ENCODE measurements at places on chromosomes 1 and 21.
A peak's percentile ranks its signal among the peaks of the same experiment; 100 is the strongest.

DNA sequence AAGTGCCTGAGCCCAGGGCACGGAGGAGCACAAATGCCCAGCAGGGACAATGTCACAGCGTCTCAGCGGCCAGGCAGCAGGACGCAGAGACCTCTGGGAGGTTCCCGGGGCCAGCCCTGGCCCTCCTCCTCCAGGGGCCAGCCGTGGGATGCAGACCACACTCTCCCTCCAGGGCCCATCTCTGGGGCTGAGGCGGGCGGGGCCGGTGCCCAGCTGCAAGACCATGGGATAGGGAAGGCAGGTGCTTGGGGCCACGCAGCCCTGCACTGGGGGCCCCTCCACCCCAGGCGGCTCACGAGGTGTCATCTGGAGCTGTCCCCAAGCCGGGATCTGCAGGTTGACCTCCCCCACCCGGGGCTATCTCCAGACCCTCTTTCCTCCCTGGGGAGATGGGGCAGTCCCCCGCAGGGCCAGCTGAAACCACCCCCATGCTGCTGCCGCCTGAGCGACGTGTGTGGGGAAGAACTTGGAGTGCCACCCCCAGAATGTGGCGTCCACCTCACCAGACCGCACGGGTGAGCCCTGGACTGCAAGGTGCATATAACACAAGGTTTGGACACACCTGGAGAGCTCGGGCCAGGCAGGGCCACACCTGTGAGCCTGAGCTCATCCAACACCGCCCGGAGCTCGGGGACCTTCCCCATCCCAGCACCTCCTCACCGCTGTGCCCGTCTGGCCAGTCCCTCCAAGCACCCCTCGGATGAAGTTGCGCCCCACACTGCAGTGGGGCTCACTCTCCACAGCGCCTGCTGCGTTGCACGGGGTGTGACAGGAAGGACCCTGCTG, 4.1 kb upstream of the TTLL10 start:
- DNase-seq = no peak

DNA sequence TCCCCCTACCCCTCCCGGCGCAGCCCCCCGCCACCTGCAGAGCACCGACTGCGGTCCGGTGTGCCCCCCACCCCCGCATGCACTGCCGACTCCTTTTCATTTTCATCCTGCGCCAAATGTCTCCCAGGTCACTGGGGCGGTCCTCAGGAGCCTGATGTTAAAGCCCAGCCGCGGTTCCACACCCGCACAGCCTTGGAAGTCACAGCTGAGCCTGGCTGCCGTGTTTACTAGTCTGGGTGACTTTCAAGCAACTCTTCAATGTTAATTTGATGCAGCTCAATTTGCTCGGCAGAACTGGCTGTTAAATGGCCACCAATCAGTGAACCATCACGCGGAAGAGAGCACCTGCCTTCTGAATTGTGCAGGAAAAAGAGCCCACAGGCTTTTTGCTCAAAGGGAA, 27.2 kb downstream of the THAP3 start:
- DNase-seq = no peak

DNA sequence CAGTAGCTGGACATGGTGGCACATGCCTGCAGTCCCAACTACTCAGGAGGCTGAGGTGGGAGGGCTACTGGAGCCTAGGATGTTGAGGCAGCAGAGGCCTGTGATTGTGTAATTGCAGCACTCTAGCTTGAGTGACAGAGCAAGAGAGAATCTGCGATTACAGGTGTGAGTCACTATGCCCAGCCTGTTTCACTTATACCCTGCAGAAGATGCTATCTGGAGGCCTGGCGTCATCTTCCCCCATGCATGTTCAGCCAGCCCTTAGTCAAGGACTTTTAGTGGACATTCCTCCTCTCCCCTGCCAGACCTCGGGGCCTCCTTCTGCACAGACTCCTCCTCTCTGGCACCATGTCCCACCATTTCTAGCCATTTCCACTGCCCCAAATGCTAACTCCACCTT, 36.3 kb upstream of the RCC2 start:
- DNase-seq = no peak

DNA sequence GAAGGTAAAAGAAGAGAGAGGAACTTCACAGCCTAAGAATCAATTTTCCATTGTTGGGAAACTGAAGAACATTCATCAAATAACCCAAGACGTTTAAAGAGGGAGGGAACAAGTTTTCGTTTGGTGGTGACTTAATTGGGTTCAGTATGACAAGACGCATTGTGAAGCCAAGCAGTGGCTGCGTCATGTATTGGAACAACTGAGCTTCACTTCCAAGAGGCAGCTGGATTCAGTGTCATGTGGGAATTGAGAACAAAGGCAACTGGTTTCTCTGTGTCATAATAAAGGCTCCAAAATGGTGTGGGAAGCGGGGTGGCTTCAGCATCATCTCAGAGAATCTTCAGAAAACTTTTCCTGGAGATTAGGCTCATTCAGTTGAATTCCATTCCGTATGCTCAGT, 29.8 kb upstream of the RC3H1 start:
- no peak for DNase-seq

GRCh38 chr21:45507523-45507875, 34.7 kb downstream of the SLC19A1 start:
- no peak for DNase-seq

- DNase-seq = no peak
These were observed 14.0 kb downstream of the ZNF496 start for GRCh38 chr1:247317702-247318101.

DNA sequence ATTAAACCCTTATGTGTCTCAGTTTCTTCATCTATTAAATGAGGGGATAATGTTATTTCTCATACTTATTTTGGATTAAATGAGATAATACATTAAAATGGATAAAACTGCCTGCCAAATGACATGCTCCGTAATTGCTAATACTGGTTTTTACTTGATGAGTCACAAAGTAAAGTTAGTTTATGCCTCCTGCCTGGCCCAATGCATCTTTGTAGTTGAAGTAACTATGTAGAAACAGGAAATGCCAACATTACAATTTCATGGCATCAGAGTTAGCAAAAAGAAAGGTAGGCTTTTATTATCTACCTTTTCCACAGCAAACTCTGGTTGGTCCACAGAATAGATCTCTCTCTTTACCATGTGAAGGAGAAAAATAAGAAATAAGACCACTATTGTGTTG, 214.5 kb downstream of the TBX15 start:
- DNase-seq = no peak

DNA sequence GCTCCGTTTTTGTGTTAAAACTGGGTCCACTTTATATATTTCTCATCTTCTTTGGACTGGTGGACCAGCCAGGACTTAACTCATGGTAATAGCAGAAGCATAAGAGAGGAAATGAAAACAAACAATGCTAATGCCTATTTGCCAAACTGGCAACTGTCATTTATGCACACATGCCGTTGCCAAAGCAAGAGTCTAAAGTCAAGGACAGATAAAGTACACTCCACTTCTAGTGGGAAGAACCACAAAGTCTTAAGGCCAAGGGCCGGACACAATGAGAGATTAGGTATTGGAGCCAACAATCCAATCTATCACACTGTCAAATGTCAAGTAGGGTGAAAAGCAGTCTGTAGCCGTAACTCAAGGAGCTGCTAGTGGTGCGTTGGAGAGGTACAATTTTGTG, 157.7 kb downstream of the LYPLAL1 start:
- no peak for DNase-seq

GRCh38 chr1:184033711-184034167, 3.8 kb downstream of the COLGALT2 start:
- DNase-seq = no peak

DNA sequence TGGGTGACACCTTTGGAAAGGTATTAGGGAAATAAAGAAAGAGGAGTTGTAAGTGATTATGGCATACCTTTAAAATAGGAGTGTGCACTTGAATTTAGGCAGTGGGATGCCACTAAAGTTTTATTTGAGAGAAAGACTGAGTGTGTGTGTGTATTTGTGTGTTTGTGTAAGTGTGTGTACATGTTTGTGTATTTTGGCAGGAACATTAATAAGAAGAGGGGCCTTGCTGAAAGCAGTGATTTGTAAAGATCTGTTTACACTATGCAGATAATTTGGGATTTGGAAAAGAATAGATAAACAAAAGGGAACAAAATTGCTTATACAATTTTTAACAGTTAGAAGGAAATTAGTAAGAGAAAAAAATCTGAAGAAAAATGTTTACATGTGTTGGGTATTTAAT, 120.8 kb downstream of the GPR52 start:
- no peak for DNase-seq

GRCh38 chr21:45282283-45283034, 5.2 kb downstream of the POFUT2 start:
- no peak for DNase-seq

DNA sequence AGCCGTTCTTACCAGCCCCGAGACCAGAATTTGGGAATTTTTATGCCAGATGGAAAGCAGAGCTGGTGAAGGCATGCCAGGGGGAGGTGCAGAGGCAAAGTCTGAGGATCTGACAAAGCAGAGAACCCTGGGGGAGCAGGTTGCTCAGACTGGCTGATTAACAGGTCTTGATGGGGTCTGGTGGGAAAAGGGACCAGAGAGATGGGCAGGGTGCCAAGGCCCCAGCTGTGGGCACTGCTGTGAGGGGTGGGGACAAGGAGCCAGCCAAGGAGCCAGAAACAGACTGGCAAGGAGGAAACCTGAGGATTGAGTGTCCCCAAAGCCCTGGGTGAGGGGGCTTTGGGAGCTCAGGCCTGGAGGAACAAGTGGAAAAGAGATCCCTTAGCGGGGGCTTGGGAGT, 21.4 kb downstream of the RPS6KA1 start:
- no peak for DNase-seq

- peak; percentile 94 for DNase-seq
These were observed 634 bp downstream of the MYCBP start for GRCh38 chr1:38872401-38873026.

DNA sequence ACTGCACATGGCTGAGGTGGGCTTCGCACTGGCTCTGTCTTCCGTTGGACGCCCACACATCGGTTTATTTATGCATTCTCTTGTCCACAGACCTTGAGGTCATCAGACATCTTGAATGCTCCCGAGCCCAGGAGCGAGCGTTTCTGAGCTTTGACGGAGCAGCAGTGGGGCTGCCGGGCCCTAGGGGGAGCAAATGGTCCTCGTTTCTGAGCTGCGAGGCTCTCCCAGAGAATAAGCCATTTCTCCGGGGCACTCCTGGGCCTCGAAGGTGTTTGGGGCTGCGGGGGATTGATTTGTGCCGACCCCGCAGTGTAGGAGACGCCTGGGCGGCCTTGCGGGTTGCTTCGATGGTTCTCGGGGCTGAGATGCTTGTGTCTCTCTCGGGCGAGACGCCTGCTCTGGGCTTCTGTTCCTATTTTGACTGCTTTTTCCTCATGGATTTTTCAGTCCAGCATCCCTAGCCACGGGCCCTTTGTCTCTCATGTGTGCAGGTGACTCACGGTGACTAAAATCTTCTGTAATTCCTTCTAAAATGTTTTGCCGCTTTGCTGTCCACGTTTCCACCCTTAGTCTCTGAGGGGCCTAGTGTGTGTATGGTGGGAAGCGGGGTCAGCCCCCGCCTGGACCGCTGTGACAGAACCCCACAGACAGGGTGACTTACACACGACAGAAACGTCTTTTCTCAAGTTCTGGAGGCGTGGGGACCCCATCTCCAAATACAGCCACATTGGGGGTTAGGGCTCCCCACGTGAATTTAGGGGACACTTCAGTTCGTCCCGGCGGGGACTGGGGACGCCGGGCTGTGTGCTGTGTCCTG, 62.1 kb downstream of the FAAP20 start:
- DNase-seq = no peak

DNA sequence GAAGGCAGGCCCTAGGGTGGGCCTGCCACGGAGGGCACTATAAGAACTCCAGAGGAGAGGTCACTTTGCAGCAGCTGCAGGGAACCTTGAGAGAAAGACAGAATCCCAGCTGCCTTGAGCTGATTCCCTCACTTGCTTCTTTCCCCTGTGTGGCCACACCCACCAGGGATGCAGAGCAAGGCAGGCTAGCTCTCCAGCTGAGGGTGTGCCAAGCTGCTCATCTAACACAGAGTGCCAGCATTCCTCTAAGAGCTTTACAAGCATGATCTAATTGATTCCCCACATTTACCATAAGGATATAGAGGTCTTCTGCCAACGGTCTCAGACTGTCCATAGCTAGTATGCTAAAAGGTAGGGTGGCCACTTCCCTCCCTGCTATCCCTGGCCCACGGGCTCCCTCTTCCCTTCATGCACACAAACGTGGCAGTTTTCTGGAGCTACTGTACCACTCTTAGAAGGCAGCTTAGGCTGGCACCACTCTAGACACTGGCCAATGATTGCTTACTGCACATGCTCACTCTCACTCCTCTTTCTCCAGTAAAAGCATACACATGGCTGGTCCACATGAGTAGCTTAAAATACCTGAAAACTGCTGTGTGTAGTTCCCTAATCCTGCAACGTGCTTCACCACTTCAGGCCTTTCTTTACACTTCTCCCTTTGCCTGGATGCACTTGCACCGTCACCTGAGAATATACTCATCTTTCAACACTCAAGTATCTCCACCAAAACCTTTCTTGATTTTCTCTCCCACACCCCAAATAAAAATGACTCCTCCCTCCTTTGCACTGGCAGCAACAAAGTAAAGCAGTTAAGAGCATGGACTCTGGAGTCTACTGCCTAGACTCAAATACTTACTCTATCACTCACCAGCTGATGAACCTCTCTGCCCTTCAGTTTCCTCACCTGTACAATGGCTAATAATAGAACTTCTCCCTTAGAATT, 57.7 kb downstream of the DMAP1 start:
- no peak for DNase-seq

GRCh38 chr1:155012026-155012546, 9.5 kb downstream of the ZBTB7B start:
- DNase-seq = no peak

GRCh38 chr1:201264554-201264953, 18.8 kb upstream of the PKP1 start:
- DNase-seq = no peak

DNA sequence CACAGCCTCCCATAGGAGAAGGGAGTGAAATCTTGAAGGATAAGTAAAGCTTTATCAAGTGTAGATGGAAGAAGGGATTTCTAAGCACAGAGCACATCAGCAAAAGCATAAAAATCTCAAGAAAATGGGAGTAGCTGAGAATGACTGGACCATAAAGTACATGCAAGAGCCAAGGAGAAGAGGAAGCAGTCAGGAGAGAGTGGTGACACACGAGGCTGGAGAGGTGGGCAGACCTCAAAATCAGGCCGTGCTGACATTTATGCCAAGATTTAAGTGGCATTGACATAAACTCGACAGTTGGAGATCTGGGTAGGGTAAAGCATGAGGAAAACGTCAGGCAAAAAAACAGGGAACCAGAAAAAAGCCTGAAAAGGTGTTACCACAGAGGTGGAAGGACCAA, 62.3 kb downstream of the GFI1 start:
- no peak for DNase-seq
